ENCODE measurements at places on chromosomes 7 and 10. TPM values are rescaled to one million over a fixed set of nuclear protein-coding genes. Genes with fewer than 3 reads are reported as not detected.
A peak's percentile ranks its signal among the peaks of the same experiment; 100 is the strongest.

GRCh38 chr10:3524086-3524960 is 260.7 kb downstream of the KLF6 start:
- DNase-seq, result no peak

Gene PLEKHS1
- 0.42 TPM for total RNA-seq

DNA sequence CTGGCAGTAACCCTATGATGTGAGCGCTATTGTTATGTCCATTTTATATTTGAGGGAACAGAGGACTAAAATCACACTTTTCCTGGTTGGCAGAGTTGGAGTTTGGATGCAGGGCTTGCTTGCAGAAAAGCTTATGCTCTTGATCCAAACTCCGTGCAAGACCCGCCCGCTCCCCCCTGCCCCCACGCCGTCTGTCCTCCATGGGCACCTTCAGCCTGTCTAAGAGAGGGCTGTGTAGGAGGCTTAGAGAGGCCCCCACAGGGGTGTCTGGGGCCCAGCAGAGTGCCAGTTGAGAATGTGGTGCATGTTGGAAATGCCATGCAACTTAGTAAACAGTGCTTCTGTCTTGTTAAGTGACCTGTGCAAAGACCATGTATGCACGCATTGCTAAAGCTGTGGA is 170.5 kb upstream of the NPY start:
- no peak for DNase-seq

Gene CTAGE4
- total RNA-seq, result 7.5 TPM

DNA sequence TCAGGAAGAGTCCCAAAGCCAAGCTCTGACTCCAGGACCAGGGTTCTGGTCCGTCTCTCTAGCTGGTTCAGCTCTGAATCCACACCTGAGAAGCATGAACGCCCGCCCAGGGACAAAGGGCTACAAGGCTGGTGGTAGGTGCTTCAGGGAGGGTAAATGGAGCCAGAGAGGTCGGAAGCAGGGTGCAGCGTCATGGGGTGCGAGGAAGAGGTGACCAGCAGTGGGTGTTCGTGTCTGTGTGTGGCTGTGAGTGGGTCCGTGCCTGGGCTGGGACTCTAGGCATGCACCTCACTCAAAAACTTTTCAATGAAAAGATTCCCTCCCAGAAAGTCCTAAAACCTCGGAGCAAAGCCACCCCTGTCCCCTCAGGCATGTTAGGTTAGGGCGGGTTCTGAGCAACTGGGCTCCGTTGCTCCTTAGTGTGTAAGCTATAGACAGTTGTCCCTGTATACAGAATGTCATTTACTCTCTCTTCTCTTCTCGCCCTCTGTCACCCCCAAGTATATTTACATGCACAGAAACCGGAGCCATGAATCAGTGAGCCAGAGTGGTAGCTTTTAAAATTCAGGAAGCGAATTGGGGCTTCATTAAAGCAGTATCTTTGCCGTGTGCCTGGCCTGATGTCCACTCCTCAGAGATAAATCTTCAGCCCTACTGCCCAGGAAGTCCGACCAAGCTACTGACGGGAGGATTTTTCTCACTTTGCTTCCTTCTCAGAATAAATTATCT is 12.3 kb upstream of the GATA3 start:
- peak; percentile 81 for DNase-seq

Gene ATOH7
- total RNA-seq, result 0.38 TPM

DNA sequence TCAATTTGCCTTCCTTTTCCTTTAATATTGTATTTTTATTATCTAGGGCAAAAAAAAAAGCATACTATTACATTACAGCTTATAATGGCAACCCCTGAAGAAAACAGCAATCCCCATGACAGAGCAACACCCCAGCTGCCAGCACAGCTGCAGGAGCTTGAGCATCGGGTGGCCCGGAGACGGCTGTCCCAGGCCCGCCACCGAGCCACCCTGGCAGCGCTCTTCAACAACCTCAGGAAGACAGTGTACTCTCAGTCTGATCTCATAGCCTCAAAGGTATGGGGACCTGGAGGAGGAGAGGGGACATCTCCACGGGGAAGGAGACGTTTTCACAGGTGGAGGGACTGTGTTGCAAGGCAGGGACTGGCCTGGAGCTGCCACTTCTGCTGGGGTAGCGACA is 6.8 kb downstream of the STRA8 start:
- no peak for DNase-seq
